ENCODE measurements at places on chromosomes 3 and 15.

DNA sequence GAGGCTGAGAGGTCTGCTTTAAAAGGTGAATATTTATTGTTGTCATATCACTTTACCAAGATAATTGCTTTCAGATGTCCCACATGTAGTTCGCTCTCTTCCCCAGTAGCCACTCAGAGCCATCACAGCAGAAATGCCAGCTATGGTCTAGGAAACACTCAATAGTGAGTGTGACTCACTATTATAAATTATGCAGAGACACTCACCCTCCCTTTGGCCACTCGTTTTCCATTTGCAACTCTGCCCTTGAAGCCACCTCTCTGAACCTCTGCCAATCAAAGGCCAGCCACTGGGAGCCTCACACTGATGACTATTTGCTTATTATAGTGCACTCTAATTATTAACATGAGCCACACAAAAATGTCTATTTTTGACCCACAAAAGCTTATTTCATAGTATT lies 328.1 kb upstream of the ATP10A start:
- H3K27me3 ChIP-seq, result no peaks in the 10 kb centered on the region
- H3K36me3 ChIP-seq, result no peaks in the 10 kb centered on the region
- no peaks in the 10 kb centered on the region for H3K4me1 ChIP-seq
- H3K27ac ChIP-seq, result no peak overlapping the region
- H3K4me3 ChIP-seq, result no peak overlapping the region

DNA sequence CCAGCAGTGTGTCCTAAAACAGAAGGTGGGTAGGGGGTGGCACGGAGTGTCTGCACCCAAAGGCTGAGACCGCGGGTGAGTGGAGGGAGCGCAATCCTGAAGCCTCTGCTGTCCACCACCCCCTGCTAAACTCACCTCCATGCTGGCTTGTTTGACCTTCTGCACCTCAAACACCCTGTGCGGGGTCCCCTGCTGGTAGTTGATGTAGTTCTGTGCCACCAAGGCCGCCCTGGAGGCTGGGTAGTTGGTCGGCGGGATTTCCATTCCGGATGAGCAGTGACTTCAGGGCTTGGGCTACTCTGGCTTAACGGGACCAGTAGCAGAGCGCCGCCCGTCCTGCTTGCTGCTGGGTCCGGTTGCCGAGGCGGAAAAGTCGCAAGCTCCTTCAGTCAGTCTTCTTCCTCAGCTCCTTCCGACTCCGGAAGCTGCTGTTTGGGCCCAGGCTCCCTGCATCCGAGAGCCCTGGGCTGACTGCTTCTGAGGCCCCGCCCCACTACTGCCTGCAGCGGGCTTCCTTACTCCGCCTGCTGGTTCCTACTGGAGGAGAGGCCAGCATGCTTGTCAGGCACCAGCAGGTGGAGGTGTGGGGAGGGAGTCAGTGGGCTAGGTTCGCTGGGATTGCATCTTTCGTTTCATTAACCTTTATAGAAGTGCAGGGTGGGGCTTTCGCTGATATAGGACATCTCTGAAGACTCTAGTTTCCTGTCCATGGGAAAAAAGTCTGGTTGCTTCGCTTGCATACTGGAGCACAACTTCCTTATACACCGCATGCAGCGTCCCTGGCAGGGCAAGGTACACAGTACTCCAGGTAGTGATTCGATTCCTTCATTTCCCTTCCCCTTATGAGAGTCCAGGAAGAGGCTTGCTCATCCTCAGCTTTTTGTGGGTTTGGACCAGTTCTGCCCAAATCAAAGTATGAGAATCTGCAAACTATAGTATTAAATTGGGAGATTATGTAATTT lies at the start of gene LXN:
TSS of gene LXN (minus strand) at position 434 of the 962 bp plus-strand sequence. CDS start at position 264, 170 bp downstream.
- DNase-seq, result peak; percentile 67
- H3K27me3 ChIP-seq, result no peaks in the 10 kb centered on the region
- peaks cover 15% of the 10 kb centered on the region for H3K4me1 ChIP-seq
- peak within 1 kb of the TSS; percentile 71 for H3K27ac ChIP-seq

GRCh38 chr15:33795070-33795469 lies 173.2 kb upstream of the CHRM5 start:
- H3K27me3 ChIP-seq, result no peaks in the 10 kb centered on the region
- no peak for DNase-seq
- no peaks in the 10 kb centered on the region for H3K36me3 ChIP-seq
- H3K4me3 ChIP-seq, result no peak overlapping the region

DNA sequence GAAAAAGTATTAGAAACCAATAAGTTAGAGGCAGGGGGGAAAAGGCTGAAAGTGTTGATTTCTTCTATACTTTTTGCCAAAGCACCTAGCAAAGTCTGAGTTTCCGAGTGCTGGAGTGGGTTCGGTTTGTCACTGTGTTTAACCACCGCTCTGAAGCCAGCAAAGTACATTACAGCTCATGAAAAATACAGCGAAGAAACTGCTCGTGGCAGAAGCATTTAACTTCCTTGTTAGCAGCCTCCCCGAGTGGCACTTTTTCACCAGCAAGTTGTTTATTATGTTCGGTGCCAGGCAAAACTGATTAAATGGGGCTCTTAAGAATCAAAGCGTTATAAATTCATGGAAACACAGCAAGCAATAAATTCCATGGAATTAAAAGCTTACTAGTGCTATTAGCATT lies 313.6 kb downstream of the FOXP1 start:
- H3K4me1 ChIP-seq, result peaks cover 65% of the 10 kb centered on the region
- DNase-seq, result peak; percentile 47
- H3K27me3 ChIP-seq, result no peaks in the 10 kb centered on the region

GRCh38 chr3:52441091-52441771 lies 3.7 kb downstream of the SEMA3G start:
- no peak overlapping the region for H3K4me3 ChIP-seq
- H3K27ac ChIP-seq, result no peak overlapping the region
- H3K27me3 ChIP-seq, result no peaks in the 10 kb centered on the region
- no peak for DNase-seq

GRCh38 chr3:150544726-150545125 lies 1.6 kb downstream of the SERP1 start:
- H3K4me3 ChIP-seq, result peak overlapping the region; percentile 68
- H3K4me1 ChIP-seq, result peaks cover 24% of the 10 kb centered on the region
- H3K27ac ChIP-seq, result peak overlapping the region; percentile 96
- no peaks in the 10 kb centered on the region for H3K36me3 ChIP-seq

DNA sequence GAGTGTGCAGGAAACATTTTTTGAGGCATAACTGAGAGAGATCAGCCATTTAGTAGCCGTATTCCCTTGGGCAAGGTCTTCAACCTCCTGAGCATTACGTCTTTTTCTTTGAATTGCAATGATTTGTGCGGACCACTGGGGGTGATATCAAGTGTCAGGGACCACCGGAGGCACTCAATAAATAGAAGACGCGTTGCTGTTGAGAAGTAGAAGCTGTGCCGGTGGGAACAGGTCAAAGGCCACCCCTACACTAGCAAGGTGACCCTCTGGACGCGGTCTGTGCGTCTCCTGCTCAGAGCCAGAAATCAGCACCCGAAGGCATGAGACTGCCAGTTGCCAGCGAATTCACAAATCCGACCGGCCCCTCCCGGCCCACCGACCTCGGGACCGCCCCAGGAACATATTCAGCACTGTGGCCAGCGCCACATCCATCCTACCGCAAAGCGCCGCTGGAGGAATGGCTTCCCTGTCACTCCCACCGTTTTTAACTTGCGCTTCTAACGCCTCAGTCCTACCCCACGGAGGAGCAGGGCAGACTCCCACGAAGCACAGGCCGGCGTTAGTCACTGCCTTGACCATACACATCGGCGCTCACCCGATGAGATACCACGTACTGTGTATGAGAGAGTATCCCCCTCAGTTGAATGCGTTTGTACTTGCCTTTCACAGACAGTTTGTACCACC lies 1.4 kb upstream of the GHSR start:
- DNase-seq, result peak; percentile 30
- H3K36me3 ChIP-seq, result no peaks in the 10 kb centered on the region
- no peak overlapping the region for H3K4me3 ChIP-seq
- H3K27ac ChIP-seq, result no peak overlapping the region

GRCh38 chr3:138474163-138474562 lies 39.7 kb downstream of the ESYT3 start:
- no peak overlapping the region for H3K27ac ChIP-seq
- H3K4me1 ChIP-seq, result no peaks in the 10 kb centered on the region
- DNase-seq, result no peak
- no peaks in the 10 kb centered on the region for H3K27me3 ChIP-seq
- no peaks in the 10 kb centered on the region for H3K36me3 ChIP-seq
- no peak overlapping the region for H3K4me3 ChIP-seq

DNA sequence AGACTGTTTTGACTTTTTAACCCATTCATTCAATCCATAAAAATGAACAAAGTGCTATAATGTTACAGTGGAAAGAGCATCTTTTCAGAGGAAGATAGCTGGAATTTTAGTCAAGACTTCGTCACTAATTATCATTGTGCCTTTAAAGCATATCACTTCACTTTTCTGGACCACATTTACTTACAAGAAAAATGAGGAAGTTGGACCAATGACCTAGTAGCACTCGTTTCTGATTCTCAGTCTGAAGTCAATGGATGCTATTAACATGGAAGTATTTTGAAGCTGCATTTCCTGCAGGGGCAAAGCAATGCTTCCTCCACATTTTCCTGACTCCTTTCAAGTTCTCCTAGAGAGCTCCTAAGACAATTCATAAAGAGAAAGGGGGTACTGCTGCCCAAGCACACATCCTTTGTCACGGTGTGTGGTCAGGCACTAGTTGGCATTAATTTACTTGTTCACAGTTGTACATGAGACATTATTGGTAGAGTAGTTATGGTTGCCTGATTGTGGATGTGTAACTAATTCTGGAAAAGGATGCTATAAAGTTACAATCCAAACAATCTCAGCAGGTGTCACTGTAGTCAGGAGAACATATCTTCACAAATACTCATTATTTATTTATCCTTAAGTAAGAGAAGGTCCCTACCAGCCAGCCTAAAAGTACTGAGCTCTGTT lies 1049.1 kb downstream of the FHIT start:
- no peaks in the 10 kb centered on the region for H3K4me1 ChIP-seq
- no peaks in the 10 kb centered on the region for H3K27me3 ChIP-seq
- no peak overlapping the region for H3K27ac ChIP-seq
- H3K36me3 ChIP-seq, result no peaks in the 10 kb centered on the region

GRCh38 chr3:66297260-66297873 lies 76.6 kb downstream of the SLC25A26 start:
- H3K4me3 ChIP-seq, result no peak overlapping the region
- DNase-seq, result no peak
- H3K27me3 ChIP-seq, result no peaks in the 10 kb centered on the region
- H3K4me1 ChIP-seq, result peaks cover 45% of the 10 kb centered on the region
- peak overlapping the region; percentile 13 for H3K27ac ChIP-seq

Data from naive thymus-derived CD4-positive, alpha-beta T cell (primary cell).